H4 (cell line): ENCODE measurements at places on chromosomes 4 and X. TPM values are rescaled to one million over a fixed set of nuclear protein-coding genes. Genes with fewer than 3 reads are reported as not detected.

TMEM175 gene
- total RNA-seq: 9.7 and 13.0 TPM in 2 replicates

SMIM43 gene
- total RNA-seq: not detected in 2 replicates

SYTL5 gene
- 1.2 and 1.7 TPM in 2 replicates for total RNA-seq

DCLK2 gene
- 4.5 and 6.5 TPM in 2 replicates for total RNA-seq

PPARGC1A gene
- 0.94 and 2.4 TPM in 2 replicates for total RNA-seq
